ENCODE measurements at places on chromosomes 12 and 14.

DNA sequence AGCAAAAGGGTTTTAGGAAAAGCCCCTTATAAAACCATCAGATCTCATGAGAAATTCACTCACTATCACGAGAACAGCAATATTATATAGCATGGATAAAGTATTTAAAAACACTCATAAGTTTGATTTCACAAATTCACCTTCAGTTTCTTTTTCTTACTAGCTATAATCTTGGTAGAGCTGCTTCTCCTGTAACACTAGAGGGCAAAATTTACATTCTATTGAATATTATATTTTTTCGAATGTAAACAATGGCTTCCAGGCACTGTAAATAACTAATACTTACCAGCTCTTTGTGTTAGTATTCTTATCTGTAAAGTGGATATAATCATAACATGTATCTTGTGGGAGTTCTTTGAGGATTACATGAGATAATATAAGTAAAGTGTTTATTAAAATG, 259.6 kb downstream of the CCER1 start:
- DNase-seq: no peak

GRCh38 chr12:47803191-47803875, 16.4 kb downstream of the HDAC7 start:
- DNase-seq: no peak

- DNase-seq: no peak
These were observed 173.5 kb downstream of the SLC41A2 start for GRCh38 chr12:104784592-104784991.

DNA sequence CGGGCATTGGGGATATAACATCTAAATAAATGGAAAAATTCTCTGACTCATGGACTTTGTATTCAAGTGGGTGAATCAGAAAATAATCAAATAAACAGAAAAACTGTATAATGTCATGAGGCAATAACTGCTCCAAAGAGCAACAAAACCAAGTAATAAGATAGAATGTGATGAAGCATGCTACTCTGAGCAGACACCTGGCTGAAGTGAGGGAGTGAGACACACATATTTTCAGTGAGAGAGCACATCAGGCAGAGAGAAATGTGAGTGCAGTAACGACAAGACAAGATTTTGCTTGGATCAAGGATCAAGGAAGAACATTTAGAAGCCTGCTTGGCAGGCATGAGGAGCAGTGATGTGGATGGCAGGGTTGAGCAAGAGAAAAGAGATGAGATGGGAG, 75.8 kb upstream of the CCDC91 start:
- DNase-seq: no peak

- no peak for DNase-seq
These were observed 73.8 kb upstream of the RIN3 start for GRCh38 chr14:92439537-92440344.

- no peak for DNase-seq
These were observed 35.6 kb downstream of the RIMBP2 start for GRCh38 chr12:130680451-130680990.

GRCh38 chr14:28762955-28763326, 3.6 kb upstream of the FOXG1 start:
- DNase-seq: no peak

GRCh38 chr14:50659327-50659974, 8.7 kb downstream of the SAV1 start:
- DNase-seq: no peak

GRCh38 chr14:73567951-73568885, 795 bp upstream of the ACOT2 start:
- no peak for DNase-seq

DNA sequence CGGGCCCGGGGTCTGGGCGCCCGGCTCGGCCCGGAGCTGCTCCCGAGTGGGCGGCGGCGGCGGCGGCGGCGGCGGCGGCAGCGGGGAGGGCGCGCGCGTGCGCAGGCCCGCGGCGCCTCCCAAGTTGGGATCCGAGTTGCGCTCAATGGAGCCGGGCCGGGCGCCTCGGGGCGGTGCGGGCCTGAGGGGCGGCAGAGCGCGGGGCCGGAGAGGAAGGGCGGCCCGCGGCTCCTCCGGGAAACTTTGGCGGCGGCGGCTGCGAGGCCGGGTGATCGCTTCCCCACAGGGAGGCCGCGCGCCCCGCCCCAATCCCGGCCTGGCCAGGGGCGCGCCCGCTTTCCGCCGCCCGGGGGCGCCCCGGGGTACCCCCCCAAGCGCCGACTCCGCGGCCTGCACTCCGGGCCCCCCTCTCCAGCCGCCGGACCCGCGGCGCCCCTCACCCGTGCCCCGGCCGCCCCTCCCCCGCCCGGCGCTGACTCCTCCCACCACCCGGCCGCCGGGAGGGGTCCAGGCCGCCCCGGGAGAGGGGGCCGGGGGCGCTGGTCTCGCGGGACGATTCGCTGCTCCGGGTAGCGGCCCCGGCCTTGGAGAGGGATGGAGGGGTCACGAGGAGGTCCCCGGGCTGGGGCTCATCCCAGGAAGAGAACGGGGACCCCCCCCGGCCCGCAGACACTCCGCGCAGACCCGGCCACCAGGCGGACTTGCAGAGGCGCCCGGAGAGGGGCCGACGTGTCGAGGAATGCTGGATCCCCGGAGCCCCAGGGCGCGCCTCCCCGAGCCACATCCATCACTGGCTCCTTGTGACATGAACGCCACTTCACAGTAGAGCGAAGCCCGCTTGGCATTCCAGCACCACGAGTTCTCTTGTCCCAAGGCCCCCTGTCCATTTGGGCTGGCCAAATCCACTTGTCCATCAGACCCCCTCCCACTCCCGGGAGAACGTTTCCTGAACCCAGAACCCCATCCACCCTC, at the start of gene RILPL1:
TSS of gene RILPL1 (minus strand) at position 48 of the 972 bp plus-strand sequence. CDS start 237 bp downstream, outside the sequence.
- DNase-seq: peak; percentile 67

DNA sequence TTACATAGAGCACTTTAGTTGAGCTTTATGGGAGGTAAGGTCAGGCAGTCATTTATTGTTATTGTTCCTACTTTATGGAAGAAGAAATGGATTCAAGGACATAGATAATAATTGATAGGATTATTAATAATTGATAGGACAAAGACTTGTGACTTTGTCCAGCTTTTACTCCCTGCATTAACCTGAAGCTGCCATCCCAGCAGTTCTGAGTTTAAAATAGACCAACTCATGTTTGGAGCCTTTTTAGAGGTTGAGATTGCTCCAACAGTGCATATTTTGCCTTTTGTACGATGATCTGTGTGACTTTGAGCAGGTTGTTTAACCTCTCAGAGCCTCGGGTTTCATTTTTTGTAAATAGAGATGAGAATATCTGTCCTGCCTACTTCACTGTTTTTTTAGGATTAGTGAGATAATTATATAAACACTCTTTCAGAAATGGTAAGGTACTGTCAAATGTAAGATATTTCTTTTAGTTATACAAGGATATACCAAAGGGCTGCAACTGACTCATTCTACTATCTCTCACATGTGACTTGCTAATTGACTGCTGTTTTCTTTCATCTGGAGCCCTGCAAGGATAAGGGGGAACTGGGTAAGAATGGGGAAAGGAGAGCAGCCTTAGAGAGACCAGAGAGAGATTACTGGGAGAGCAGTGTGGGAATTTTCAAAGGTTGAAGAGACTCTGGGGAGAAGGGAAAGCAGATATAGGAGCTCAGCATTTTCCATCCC, 15.3 kb downstream of the WDR20 start:
- DNase-seq: no peak

- DNase-seq: no peak
These were observed 69.4 kb downstream of the CD163L1 start for GRCh38 chr12:7374423-7375144.

DNA sequence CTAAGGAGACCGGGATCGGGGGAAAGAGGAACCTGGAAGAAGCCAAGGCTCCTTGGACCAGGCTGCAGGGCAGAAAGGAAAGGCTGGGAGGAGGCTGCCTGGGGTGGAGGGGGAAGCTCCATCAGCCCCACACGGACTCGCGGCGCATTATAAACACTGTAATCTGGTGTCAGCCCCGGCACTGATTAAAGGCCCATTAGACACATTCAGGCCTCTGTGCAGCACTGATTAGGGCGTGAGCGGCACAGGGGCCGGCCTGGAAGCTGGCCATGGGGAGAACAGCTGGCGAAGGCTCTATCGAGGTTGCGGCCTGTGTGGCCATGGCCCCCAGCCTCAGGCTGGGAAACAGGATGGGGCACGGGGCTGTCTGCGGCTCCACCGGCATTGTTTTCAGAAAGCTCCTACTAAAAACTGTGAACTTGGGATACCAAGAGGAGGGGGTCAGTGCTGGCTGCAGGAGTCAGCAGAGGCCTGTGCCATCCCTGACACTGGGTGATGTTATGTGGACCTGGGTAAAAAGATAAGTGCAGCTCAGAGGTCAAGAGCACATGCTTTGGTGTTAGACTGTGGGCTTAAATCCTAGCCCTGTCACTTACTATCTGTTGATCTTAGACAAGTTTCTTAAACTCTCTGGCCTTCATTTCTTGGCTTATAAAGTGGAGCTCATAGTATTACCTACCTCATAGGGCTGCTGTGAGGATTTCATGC, 10.6 kb downstream of the ACVRL1 start:
- DNase-seq: no peak

GRCh38 chr14:68552602-68553001, 240.3 kb downstream of the ZFP36L1 start:
- DNase-seq: no peak

DNA sequence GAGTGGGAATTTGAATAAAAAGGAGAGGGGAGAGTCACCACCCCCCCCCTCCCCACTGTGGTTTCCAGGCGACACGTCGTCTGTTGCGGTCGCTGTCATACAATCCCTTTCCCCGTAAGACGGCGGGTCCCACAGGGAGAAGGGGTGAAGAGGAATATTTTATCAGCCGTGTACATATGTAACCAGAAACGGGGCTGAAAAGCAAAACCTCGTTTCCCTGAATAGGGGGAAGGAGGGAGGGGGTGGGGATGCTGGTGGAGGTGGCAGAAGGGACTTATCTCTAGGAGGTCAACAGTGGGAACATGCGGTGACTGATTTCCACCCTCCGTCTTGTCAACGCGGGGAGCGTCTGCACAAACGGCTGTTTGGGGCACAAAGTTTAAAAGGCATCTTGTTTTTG, 171.4 kb downstream of the RBM19 start:
- DNase-seq: no peak

- no peak for DNase-seq
These were observed 1.6 kb downstream of the OAS3 start for GRCh38 chr12:112939761-112940381.

- no peak for DNase-seq
These were observed 12.4 kb downstream of the PEBP1 start for GRCh38 chr12:118148287-118148686.

GRCh38 chr12:106981788-106982187, 5.2 kb downstream of the MTERF2 start:
- DNase-seq: no peak

DNA sequence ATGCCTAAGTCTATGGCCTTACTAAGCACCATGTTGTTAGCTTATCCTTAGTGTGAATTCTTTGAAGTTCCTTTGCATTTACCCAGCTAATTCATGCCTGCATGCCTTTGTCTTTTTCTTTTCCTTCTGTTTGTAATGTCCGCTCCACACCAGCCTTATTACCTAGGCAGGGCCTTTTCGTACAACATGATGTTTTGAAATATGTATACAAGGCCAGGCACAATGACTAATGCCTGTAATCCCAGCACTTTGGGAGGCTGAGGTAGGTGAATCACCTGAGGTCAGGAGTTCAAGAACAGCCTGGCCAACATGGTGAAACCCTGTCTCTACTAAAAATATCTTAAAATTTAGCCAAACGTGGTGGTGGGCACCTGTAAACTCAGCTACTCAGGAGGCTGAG, 1636.5 kb upstream of the SEL1L start:
- no peak for DNase-seq

GRCh38 chr14:102264775-102265174, 40.2 kb downstream of the MOK start:
- no peak for DNase-seq

DNA sequence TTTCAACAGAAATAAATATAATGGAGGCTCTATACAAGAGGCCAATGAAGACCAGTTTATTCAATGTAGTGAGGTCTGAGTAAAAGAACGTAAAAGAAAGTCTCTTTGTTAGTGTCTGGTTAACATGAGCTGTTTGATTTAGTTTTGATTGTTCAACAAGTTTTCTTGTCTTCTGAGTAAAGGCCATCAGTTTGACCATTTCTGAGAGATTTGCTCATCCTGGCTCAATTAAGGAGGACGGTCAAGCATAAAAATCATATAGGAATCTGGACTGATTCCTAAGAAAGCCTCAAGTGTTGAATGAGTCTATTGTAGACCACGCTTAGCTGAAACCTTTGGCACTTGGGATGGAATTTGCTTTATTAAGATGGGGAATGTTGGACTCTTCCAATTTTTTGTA, 32.5 kb upstream of the FGF23 start:
- no peak for DNase-seq

DNA sequence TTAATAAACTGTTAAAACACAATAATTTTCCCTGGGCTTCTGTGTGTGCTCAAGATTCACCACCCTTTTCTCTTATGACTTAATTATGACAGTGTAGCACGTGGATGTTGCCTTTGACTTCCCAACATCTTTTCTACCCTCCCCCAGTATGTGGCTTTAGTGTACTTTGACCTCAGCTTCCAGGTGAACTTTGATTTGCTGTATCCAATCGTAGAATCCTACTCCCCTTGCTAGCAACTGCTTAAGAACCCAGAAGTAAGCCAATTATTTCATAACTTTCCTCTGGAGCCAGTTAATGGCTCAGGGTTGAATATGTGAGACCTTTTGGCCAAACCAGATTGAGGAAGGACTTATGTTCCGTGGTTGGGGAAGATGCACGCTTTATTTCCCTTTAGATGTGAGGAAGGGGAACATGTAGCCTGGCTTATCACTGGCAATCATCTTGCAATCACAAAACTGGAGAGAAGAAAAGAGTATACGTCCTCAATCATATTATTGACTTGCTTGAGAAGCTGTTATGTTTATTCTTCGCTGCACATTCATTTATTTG, 259.6 kb upstream of the ATP2B1 start:
- no peak for DNase-seq

DNA sequence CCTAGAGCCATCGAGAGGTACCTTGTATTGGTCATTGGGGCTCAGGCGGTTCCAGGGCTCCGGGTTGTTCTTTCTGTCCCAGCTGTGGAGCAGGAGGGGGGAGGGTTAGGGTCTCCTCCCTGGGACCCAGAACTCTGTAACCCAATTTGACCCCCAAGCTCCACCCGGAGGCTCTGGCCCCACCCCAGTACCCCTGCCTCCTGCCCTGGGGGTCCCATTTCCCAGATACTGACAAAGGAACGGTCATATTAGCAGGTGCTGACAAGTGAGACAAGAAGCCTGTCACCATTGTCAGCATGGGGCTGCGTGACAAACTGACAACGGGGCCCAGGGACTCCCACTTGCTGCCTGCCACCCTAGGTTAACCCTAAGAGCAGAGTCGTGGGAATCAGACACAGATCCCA, 6.2 kb downstream of the SHMT2 start:
- no peak for DNase-seq

DNA sequence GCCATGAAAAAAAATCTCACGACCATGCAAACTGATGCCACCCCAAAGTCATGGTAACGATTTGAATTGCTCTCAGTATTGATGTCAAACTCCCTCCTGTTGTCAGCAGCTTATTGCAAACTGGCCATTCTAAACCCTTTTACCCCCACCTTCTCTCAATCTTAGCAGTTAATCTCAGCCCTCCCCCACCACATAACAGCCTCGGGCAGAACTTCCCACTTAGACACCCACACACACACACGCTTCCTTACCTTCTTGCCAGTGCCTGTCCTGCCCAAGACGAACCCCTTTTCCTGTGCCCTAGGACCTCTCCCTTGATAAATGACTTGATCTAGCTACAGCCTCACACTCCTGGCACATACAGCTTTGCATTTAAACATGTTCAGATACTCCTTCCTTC, 56.6 kb downstream of the GPATCH2L start:
- no peak for DNase-seq

GRCh38 chr12:65192963-65193516, 23.7 kb downstream of the LEMD3 start:
- no peak for DNase-seq

- DNase-seq: no peak
These were observed 78.5 kb downstream of the MYRFL start for GRCh38 chr12:69903548-69903947.
